ENCODE measurements at places on chromosomes 5 and 9. TPM values are rescaled to one million over a fixed set of nuclear protein-coding genes. Genes with fewer than 3 reads are reported as not detected.

GRCh38 chr9:77512876-77513275, 135.2 kb downstream of the GNA14 start:
- DNase-seq: no peak

GRCh38 chr9:14719231-14719923, 3.2 kb downstream of the CER1 start:
- DNase-seq: no peak

DNA sequence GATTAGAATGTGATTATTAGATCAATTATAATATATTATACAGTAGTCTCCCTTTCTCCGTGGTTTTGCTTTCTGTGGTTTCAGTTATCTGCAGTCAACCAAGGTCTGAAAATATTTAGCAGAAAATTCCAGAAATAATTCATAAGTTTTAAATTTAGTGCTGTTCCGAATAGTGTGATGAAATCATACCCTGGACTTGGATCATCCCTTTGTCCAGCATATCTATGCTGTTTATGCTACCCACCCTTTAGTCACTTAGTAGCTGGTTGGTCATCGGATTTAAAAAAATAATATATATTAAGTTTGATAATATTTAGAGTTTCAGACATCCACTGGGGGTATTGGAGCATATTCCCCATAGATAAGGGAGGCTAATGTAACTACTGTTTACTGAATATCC, 19.6 kb downstream of the RMI1 start:
- peak; percentile 14 for DNase-seq

- no peak for DNase-seq
These were observed 335.6 kb upstream of the ITGA1 start for GRCh38 chr5:52452098-52452497.

- DNase-seq: no peak
These were observed 176.1 kb downstream of the ATPSCKMT start for GRCh38 chr5:10073441-10074104.

GRCh38 chr5:17428176-17428800, 69.7 kb upstream of the TAF11L2 start:
- no peak for DNase-seq

GRCh38 chr5:172008689-172009141, 2.3 kb upstream of the FBXW11 start:
- peak; percentile 76 for DNase-seq

- DNase-seq: no peak
These were observed 2.5 kb upstream of the PRDM6 start for GRCh38 chr5:123086376-123087055.

- DNase-seq: no peak
These were observed 885.9 kb downstream of the EFNA5 start for GRCh38 chr5:106784846-106785245.

- DNase-seq: no peak
These were observed 181.1 kb upstream of the ELAVL2 start for GRCh38 chr9:24007185-24007584.

DNA sequence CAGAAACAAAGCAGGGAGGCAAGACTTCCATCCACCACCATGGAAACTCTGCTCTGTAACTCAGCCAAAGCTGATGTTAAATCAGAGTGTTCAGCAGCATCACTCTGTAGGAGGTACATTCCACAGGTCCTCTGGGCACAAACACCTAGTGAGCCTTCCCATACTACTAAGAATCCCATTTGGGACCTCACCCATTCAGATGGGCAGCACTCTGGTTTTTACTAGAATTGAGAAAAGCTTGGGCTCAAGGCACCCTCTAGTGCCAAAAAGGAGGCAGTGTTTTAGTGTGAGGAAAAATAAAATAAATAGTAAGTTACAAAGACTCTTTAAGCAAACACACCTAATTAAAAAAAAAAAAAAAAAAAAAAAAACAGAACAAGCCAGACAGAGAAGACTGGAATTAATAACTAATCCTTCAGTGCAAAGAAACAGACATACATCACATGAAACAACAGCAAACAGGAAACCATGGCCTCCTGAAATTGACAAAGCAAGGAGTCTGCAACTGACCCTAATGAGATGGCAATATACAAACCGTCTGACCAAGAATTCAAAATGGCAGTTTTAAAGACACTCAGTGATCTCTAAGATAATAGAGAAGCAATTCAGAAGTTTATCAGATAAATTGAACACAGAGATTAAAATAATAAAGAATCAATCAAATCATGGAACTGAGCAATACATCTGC, 159.5 kb downstream of the GNA14 start:
- no peak for DNase-seq

DNA sequence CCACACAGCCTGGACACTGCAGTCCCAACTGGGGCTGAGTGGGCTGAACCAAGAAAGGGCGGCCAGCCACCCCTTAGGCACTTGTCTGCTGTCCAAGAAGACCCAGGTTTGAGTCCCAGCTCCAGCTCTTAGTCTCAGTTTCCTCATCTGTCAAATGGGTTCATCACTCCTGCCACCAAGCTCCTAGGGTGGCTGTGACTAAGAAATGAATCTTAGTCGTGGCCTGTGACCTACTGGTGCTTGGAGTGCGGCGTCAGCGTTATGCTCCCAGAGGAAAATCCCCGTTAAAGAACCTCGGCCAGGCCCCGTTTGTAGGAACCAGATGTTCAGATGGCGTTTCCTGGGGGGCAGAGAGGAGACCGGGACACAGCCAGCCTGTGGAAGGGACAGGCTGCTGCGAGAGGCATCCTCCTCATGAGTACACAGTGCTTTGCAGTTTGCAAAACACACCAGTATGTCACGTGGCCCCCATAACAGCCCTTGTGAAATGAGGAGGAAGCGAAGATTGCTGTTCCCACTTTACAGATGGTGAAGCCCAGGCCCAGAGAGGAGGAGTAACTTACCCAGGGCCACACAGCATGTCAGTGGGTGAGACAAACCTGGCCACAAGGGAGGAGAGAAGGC, 3.3 kb downstream of the FIBCD1 start:
- no peak for DNase-seq

GRCh38 chr9:75615284-75615683, 275.2 kb upstream of the PCSK5 start:
- no peak for DNase-seq

DNA sequence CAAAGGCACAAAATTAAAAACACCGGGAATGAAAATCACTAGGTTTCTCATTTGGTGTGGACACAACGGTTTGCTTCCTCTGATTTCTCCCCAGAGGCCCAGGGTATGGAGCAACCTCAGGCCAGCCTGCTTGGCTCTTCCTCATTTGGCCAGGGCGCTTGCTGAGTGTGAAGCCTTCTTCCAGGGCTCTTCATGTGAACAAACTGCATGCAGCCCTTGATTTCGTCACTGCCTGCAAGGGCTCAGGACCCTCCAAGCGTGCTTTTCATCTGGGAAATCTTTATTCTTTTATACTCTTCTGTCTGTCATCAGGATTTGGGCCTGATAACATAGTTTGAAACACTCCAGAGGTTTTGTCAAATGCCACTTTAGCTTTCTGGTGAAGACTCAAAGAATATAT, 122.6 kb upstream of the KLF4 start:
- no peak for DNase-seq

- DNase-seq: no peak
These were observed 17.3 kb downstream of the ALDH1A1 start for GRCh38 chr9:72935595-72935994.

- no peak for DNase-seq
These were observed 52.1 kb downstream of the LRSAM1 start for GRCh38 chr9:127503379-127503921.

- no peak for DNase-seq
These were observed 47.2 kb downstream of the GLDC start for GRCh38 chr9:6598249-6598725.

DNA sequence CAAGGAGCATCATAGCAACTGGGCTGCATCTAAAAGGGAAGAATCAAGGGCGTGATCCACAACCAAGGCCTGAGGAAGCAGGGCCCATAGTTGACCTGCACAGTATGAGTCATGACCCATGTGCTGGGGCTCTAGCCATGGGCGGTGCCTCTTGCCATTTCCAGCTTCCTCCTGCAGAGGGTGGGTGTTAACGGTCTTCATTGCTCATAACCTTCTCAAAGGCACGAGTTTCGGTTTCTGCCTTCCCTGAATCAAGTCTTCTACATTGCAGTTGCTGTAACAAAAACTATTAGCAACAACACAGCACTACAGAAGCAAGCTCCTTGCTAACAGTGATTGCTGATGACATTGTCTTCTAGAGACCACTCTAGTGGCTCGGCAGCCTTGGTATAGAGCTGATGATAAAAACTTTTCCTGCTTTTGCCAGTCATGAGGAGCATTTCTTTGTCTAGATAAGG, 66.9 kb downstream of the CTSL start:
- DNase-seq: peak; percentile 65

GRCh38 chr9:126516936-126517832, 96.5 kb upstream of the LMX1B start:
- DNase-seq: peak; percentile 78

DNA sequence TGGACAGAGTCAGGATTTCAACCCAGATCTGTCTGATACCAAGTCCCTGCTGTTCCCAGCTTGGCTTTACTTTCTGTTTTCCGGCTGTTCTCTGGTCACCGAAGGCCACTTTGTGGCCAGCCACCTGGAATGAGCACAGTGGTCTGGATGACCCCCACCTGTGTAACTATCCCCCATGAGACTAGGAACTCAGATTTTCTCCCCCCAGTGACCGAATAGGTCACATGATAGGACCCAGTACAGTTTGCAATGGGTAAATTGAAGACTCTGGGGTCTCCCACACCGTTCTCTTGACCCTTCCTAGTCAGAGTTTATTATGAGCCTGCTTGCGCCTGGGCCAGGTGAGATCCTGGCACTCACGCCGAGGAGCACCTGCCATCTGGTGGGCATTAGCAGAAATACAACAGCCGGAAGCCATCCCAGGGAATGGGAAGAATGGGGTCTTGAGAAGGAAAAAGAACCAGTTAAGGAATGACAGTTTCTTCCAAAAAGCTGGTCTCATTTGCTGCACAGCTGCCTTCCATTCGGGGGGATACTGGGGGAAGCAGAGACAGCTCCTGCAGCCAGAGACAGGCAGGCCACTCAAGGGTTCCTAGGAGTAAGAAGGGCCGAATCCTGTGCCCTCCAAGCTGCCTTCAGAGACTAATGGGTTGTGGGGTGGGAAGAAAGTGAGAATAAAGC, 7.1 kb downstream of the PHYHD1 start:
- peak; percentile 12 for DNase-seq

GRCh38 chr5:145936401-145937131, at the start of gene SH3RF2:
SH3RF2 (plus strand) TSS chr5:145936578; CDS start chr5:145937929, 1,351 bp downstream.
- DNase-seq: peak; percentile 85

- peak; percentile 84 for DNase-seq
These were observed 93.7 kb downstream of the NDFIP1 start for GRCh38 chr5:142202282-142202681.

Gene SOX30
- 0.14 TPM for total RNA-seq

Gene GNA14
- total RNA-seq: 1.0 TPM

Gene CCDC152
- total RNA-seq: 1.2 TPM

Gene PSAT1
- 326 TPM for total RNA-seq

Gene ECM2
- 0.18 TPM for total RNA-seq

Gene PROB1
- 0.60 TPM for total RNA-seq

Gene CNTNAP3B
- 2.6 TPM for total RNA-seq

Gene PCDHGC4
- 7.4 TPM for total RNA-seq

Gene AK1
- 79.5 TPM for total RNA-seq

Gene OLFML2A
- 148 TPM for total RNA-seq

Gene CDX1
- total RNA-seq: 0.50 TPM

All from astrocyte (in vitro differentiated cells and primary cell).